ENCODE measurements at places on chromosomes 3 and 15. TPM values are rescaled to one million over a fixed set of nuclear protein-coding genes. Genes with fewer than 3 reads are reported as not detected.

Gene SAMMSON
- not detected for total RNA-seq

DNA sequence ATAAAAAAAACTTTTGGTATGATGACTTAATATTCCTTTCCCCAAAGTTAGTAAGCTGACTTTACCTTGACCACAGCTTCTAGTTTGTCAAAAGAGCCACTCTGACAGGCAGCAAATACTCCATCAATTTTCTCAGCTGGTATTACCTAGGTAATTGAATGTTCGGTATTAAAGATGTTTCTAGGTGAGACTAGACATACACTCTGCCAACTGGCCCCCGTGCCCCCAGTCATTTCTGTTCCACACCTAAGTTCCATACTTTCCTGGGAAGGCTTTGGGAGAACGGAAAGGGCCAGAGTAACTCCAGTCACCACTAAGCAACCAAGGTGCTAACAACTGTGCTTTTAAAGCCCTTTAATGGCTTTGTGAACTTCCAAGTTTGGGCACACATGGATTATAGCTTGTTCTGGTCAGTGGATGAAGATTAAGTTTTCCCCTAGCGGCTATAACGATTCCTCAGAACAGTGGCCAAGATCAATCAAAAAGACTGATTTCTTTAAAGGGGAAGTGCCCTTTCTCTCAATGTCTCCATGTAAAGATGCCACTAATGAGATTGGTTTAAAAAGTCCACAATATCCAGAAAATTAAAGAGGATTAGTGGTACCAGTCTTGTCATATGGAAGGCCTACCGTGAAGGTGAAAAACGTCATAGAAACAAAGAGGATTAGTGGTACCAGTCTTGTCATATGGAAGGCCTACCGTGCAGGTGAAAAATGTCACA is 7.0 kb downstream of the EIF4A2 start:
- DNase-seq, result no peak

- DNase-seq, result no peak
Measured at GRCh38 chr3:29279806-29280205, 1.1 kb upstream of the RBMS3 start.

- DNase-seq, result no peak
Measured at GRCh38 chr15:71691081-71691457, 119.3 kb upstream of the NR2E3 start.

DNA sequence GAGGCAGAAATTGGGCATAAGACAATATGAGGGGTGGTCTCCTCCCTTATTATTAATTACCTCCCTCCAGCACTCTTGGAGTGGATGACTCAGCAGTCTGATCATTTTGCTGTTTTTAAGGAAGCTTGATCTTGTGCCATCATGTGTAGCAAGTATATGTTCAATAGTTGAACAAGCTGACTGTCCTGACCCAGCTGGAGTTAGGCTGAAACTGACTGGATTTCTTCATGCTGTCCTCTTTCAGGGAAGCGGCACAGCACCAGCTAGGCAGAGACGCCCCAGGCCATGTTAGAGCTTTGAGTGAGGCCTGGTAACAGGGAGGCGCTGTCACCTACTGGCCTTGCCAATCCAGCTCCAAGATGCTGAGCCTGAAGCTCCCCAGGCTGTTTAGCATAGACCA is 54.4 kb upstream of the KIF23 start:
- no peak for DNase-seq
